Heart left ventricle (tissue), 16 donors: ENCODE measurements at places on chromosomes 1 and 21. TPM values are rescaled to one million over a fixed set of nuclear protein-coding genes. Genes with fewer than 3 reads are reported as not detected.

DNA sequence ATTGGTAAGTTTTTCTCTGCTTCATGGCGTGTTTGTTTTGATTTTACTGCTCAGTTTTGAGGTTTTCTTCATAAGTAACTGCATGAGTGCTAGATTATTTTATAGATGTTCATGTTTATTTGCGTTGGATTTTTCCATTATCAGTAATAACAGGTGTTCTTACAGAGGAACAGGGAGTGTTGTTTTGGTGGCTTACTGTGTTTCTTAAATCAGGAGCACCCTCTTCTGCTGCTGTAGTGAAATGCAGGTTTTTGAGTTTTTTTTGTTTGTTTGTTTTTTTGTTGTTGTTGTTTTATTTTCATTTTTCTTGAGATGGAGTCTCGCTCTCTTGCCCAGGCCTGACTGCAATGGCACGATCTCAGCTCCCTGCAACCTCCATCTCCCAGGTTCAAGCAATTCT, 32.6 kb downstream of the CTBS start:
- DNase-seq: no peak

DNA sequence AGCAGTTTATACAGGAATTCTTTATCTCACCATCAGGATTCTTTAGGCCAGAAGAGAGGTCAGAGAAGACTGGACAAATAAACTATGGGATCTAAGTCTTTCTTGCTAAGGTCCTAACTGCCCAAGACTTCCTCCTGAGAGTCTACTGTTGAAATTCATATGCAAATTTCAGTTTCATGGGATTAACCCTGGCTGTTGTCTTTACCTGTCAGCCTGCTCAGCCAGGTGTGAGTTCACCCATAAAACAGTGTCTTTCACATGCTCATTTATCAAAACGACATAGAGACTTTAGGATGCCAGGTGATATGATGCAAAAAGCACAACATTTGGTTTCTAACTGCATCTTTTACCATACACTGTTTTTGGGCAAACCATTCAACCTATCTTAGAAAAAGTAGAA, 211.0 kb downstream of the PDE4B start:
- no peak for DNase-seq

DNA sequence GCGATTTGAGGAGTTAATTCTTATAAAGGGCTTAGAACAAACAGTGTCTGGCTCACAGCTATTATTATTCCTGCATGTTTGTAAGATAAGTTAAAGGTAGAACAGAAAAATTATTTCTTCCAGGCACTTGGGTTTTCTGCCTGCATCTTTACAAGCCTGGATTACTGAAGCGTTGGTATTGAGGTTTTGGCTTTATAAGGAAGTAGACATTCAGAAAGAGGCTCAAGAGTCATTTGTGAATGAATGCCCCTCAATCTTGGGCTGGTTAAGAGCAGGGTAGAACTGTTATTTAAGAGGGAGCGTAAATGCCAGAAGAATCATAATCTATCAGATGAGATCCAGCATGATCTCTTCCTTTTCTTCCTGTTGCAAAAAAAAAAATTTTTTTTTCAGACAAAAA, 77.3 kb upstream of the ARID1A start:
- no peak for DNase-seq

DNA sequence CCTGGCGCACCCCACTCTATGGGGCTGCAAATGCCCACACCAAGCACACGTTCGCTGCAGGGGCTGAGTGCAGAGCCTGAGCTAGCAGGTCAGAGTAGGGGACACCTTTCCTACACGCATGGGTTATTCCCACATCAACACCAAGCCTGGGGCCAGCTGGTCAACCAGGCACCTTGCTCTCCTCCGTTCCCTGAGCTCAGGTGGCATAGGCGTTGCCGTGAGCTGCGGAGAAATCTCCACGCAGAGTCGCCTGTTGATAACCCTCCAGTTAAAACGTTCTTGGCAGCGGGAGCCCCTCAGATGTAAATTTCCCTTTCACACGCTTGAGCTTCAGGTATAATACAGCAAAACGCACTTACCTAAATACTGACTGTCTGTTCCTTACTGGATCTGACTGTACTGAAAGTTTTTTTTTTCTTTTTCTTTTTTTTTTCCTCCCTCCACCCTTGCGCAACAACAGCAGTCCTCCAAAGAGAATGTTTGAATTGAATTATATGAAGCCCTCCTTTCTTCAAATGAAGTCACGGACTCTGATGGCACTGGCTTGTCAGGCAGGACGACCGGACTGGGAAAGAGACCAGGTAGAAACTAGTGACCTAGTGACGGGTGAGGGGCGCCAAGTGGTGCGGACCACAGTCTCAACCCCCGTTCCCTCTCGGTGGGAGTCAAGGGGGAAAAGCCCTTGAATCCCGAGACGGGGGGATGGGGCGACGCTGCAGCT, 2.1 kb downstream of the BRINP3 start:
- no peak for DNase-seq

DNA sequence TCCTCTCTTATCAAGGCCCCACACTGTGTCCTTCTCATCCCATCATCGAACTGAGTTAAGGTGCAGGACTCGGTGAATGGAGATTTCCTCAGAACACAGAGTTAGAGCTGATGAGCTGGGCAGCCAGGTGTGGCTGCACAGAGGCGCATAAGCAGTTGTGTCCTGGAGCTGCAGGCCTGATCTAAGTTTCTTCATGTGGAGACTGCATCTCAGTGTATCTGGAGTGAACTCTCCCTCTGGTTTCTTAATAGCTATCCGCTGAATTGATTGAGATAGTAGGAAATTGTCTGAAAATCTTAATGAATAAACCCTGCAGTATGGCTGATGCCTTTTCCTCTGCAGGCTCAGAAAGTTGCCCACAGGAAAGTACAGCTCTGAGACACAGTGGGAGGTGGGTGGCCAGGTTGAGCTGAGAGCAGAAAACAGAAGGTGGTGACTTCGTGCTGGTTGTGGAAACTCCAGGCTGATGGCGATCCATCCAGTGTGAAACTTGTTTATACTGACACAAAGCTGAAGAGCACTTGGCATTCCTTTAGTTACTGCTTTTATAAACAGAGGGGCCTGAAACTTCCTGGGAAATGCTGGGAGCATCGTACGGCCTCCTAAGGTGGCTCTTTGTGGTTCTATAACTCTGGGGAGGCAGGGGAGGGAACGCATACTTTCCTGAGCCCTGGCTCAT, 67.4 kb upstream of the F3 start:
- DNase-seq: no peak

DNA sequence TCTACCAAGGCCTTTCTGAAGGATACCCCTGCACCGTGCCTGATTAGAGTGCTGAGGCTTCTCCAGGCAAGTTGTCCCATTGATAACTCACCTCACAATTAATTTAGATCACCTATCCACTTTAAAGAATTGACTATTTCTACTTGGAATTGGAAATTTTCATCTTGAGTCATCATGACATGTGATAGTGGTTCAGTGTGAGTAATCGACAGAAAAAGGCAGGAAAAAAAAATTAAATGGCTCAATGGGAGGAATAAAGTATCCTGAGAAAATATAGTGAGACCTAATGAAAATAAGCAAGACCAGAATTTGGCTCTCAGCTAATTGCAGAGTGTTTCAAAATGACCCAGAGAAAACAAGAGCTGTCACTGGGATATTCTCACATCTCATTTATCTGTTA, 222.4 kb upstream of the C8B start:
- DNase-seq: no peak

DNA sequence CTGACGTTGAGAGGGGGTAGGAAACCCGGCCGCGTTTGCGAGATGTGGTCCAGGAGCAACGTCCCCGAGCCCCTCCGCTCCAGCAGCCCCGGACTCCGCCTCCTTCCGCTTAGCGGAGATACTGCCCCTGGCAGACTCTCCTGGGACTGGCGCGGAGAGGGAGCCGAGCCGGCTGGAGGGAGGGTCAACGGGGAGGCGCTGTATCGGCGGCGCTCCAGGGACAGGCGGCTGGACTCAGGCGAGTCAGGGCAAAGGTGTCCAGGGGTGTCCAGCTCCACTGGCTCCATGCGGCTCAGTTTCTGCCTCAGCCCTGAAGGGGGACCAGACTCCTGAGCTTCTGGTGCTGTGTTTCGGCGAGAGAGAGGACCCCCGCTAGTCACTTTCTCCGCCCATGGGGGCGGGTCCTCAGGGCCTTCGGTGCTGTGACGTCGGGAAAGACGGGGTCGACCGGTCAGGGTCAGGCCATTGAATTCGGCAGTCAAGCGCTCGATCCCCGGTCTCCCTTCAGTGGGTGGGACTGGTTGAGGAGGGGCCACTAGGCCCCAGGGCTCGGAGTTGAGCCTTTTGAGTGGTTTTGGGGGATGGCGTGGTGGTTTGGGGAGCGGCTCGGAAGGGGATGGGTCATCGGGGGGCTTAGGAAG, 2.8 kb upstream of the LIX1L start:
- DNase-seq: peak; percentile 94

Gene ILDR2
- total RNA-seq: 5.8 TPM

Gene KRTAP13-4
- not detected for total RNA-seq

Gene ANGPTL1
- 17.3 TPM for total RNA-seq
